ENCODE measurements at places on chromosomes 2 and 18. TPM values are rescaled to one million over a fixed set of nuclear protein-coding genes. Genes with fewer than 3 reads are reported as not detected.

The OSBPL6 gene
- total RNA-seq: 0.28 TPM

DNA sequence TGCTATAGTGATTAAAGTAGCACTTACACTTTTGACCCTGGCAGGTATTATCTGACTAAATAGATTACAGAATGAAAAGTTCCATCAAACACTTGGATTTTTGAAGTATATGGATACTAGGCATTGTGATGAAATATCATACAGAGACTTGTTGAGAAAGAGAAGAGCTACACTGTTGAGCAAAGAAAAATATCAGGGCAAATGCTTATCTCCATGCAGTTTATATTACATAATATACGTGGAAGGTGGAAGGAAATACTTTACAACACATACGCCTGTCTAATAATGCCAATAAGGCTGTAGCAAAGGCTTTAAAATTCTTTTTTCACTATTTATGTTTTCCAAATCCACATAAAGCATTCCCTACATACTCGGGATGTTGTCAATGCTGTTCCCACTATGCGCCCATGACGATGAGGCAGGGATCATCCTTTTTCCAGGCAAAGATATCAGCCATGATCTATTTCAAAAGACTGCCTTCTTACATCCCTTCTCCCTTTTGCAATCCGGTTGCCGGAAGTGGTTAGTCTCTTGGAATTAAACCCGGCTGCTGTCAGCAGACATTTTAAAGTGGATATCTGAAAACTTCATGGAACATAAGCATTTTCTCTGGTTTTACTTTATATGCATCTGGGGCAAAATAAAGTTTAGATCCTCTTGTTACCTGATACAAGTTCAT, 92.6 kb upstream of the ITGA4 start:
- DNase-seq: no peak

The NRP2 gene
- 11.7 TPM for total RNA-seq

GRCh38 chr2:212528106-212528856, 10.3 kb downstream of the ERBB4 start:
- DNase-seq: no peak

The MATN3 gene
- total RNA-seq: 0.05 TPM

The KCNJ13 gene
- 0.24 TPM for total RNA-seq

- no peak for DNase-seq
Measured at GRCh38 chr2:67930156-67930555, 132.6 kb downstream of the C1D start.

The CTAGE1 gene
- total RNA-seq: not detected

- no peak for DNase-seq
Measured at GRCh38 chr2:218271487-218271797, 1.1 kb downstream of the PNKD start.

GRCh38 chr18:45670281-45670962, 53.6 kb upstream of the SLC14A1 start:
- DNase-seq: no peak

- no peak for DNase-seq
Measured at GRCh38 chr18:22559414-22560274, 141.9 kb upstream of the CTAGE1 start.

DNA sequence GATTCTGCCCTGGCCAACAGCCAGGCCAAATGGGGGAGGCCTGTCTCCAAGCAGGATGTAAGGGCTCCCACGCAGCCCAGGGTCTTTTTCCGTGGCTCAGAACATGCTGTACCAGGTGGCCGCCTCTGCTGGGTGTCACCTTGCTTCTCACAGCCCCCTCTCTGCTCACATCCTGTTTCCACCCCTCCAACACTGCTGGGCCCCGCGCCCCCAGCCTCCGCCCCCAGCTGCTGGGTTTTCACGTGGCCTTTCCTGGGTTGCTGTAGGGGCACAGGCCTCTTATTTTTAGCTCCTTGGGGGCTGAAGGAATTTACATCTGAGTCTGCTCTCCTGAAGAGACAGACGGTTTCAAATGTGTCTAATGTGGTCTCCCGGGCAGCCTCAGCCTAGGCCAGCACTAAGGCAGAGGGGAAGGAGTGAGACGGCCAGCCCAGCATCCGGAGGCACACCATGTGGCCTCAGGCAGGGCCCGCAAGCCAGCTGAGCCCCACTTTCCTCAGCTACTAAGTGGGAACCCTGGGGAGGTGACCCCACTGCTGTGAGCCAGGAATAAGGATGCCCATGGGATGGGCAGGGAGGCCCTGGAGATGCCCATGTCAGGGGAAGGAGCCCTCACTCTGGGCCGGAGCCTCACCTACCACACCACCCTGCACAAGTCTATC, 18.7 kb upstream of the DUSP2 start:
- DNase-seq: no peak

DNA sequence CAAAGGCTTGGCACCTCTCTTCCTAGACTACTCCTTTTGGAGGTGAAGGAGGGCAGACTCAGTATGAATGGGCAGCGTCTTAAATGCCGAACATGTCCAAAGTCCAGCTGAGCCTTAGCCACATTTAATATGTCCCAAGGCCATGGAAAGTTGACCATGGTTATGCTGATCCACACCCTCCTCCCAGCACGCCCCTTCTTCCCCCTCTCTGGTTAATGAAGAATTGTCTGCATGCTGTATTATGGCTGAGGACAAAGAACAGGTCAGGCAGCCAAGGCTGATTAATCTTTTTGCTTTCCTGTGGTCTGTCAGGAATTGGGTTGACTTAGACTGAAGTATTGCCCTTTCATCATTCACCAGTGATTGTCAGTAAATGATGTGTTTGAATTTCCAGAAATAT, 5.8 kb upstream of the MYOM1 start:
- no peak for DNase-seq

The SF3B1 gene
- total RNA-seq: 352 TPM

The FAP gene
- 1.5 TPM for total RNA-seq

GRCh38 chr18:11387880-11388279, 221.5 kb upstream of the SLC35G4 start:
- DNase-seq: no peak

The TRIB2 gene
- total RNA-seq: 39.4 TPM

The ANKRD53 gene
- 0.14 TPM for total RNA-seq

GRCh38 chr18:74436158-74436769, 20.8 kb downstream of the DIPK1C start:
- no peak for DNase-seq

DNA sequence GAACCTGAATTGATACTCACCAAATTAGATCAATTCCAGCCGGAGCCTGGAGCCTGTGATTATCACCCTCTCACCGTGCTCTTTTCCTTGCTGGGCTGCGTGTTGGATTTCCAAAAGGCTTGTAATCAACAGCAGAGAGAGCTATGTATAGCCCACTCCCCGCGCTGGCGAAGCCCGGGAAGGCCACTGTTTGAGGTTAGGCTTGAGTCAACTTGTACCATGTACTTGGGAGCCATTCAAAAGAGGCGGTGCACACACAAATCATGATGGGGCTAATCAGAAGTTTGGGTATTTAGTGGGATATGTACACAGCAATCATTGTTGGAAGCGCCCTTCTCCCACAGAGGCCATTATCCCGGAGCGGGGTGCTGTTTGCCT, 151.6 kb downstream of the GLI2 start:
- DNase-seq: no peak

- DNase-seq: no peak
Measured at GRCh38 chr2:121866789-121867188, 111.3 kb downstream of the TSN start.

- DNase-seq: no peak
Measured at GRCh38 chr2:18209934-18210639, 331.6 kb downstream of the KCNS3 start.

The NLRC4 gene
- total RNA-seq: 2.6 TPM

The COMMD1 gene
- 39.9 TPM for total RNA-seq

DNA sequence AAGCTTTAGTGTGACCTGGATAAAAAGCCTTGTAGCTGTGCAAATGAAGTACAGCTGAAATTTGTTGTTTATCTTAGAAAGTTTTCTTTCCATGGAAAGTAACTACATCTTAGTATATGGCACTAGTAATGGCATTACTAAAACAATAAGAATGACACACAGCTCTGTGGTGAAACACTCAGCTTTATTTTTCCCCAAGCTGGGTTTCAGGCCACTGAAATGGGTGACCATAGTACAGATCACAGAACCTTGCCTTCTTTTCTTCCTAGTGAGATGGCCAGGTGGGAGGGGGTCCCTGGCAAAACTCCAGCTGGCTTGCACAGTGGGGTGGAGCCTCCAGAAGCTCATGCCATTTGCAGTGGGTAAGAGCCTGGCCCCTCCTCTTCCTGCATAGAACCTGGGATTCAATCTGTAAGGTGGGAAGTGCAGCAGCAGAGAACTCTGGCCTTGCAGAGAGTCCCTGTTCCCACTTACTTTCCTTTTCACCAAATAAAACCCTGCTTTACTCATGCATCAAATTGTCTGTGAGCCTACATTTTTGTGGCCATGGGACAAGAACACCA, 17.6 kb upstream of the GRP start:
- DNase-seq: no peak

Data from thymus (tissue), 14 donors.